NCI-H2171 (cell line): ENCODE measurements at places on chromosomes 5 and 9.

DNA sequence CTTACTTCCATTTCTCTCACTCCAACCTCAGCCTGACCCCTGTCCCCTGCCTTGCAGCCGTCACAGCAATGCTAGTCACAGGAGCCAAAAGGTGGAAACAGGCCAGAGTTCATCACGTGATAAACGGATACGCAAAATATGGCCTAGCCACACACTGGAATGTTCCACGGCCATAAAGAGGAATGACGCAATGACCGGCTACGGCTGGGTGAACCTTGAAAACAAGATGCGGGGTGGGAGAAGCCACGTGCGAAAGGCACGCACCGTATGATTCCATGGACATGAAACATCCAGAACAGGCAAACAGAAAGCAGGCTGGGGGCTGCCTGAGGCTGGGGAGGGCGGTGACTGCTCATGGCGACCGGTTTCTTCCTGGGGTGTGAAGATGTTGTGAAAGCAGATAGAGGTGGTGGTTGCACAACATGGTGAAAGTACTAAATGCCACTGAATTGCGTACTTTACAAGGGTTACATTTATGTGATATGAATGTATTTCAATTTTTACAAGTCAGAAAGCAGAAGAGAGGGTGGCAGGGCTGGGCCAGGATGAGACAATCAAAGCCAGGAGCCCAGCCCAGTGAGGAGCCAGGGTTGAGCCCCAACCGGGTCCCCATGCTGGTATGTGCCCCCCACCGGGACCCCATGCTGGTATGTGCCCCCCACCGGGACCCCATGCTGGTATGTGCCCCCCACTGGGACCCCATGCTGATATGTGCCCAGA, 117.8 kb upstream of the SARDH start:
- DNase-seq, result no peak

- DNase-seq, result no peak
Observed at GRCh38 chr5:44891116-44891515, 82.4 kb downstream of the MRPS30 start.

DNA sequence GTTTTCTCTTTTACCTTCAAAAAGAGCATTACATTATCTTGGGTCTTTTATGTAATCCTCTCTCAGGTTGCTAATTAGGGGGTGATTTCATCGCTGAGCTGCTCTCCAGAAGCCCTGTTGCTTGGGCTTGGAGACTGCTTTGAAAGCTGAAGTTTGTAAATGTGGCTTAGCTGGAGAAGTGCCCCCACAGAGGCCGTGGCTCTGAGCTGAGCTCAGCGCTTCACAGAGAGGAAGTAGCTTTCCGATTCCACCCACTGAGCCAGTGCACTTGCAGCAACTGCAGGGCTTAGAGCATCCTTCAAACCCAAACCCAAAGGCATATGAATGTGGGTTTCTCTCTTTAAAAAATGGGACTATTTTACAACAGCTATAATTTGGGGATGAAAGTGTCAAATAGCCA, 13.7 kb upstream of the NXNL2 start:
- no peak for DNase-seq

GRCh38 chr9:132126680-132127236, 35.1 kb upstream of the NTNG2 start:
- DNase-seq, result no peak

DNA sequence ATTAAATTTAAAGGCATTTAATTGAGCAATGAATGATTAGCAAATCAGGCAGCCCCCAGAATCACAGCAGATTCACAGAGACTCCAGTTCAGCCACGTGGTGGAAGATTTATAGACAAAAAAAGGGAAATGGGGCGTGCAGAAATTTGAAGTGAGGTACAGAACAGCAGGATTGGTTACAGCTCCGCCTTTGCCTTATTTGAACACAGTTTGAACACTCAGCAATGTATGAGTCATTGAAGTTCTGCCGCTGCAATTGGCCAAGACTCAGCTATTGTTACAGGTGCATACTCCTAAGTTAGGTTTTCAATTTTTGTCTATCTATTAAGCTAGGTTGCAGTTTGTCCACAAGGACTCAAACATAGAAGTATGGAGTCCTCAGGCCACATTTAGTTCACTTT, 157.7 kb upstream of the SLC12A2 start:
- no peak for DNase-seq

- no peak for DNase-seq
Observed at GRCh38 chr9:4334410-4334813, 34.5 kb upstream of the GLIS3 start.

- no peak for DNase-seq
Observed at GRCh38 chr9:98429613-98430012, 174.2 kb upstream of the TBC1D2 start.

DNA sequence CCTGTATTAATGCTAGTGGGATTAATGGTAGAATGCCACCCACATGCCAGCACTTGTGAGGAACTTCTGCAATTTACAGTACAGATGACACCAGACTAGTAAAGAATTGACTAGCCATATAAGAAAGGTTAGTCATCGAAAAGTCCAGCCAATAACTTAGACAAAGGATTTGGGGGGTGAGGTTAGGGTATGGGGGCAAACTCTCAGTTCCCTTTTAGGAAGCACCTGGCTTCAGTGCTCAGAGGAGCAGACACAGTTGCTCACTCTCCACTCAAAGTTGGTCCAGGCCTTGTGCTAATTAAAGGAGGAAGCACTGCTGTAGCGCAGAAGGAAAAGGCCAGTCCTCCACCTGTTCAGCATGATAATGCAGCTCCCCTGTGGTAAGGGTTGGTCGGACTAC, 25.2 kb downstream of the TGFBR1 start:
- DNase-seq, result no peak

GRCh38 chr9:133978226-133978898, 13.8 kb downstream of the VAV2 start:
- DNase-seq, result no peak

DNA sequence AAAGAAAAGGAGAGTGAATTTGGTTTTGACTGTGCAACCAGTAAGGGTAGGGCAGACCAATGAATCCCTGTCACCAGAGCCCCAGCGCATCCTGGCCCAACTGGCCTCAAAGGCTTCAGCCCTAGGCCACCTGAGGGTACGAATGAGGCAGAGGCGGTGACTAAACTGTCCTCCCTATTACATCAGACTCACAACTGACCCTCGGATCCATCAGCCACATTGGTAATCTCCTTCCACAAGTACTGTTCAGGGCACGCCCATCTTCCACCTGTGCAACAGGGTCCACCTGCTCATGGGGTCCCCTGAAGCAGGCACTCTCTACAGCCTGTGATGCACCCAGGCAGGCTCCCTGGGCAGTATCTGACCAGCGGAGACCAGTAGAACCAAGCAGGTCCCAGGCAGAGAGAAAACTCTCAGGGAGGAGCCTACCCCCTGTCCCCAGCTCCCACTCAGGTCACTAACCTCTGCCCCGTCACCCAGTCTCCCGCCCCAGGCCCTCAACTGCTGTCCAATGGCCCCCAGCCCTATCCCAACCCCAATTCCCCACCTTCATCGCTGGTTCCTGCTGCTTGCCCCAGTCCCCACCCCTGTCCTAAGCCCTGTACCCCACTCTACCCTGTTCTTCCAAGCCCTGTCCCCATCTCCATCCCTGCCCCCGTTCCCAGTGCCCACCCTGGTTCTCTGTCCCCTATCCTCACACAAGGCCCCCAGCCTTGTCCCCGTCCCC, 904 bp downstream of the EDF1 start:
- DNase-seq, result no peak

- no peak for DNase-seq
Observed at GRCh38 chr9:92247296-92247695, 46.2 kb downstream of the IARS1 start.

DNA sequence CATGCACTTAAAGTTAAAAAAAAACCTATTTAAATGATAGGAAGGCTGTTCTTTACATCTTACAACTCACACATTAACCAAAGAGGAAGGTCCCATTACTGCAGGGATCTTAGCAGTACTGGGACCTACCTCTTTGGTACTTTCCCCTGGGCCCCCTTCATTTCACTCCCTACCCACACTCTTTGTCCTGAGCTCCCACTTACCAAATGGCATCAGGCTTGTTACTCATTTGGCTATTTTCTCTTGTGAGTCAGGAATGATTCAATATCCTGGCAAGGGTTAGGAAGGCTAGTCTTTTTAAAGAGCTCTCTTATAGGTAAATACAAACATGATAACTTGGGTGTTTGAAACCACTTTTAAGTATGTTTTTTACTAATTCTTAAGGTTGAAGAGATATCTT, 117.4 kb upstream of the ELL2 start:
- DNase-seq, result no peak

GRCh38 chr9:130311408-130312140, 46.0 kb downstream of the HMCN2 start:
- DNase-seq, result no peak

- DNase-seq, result no peak
Observed at GRCh38 chr5:14702238-14702839, 37.8 kb downstream of the OTULIN start.

DNA sequence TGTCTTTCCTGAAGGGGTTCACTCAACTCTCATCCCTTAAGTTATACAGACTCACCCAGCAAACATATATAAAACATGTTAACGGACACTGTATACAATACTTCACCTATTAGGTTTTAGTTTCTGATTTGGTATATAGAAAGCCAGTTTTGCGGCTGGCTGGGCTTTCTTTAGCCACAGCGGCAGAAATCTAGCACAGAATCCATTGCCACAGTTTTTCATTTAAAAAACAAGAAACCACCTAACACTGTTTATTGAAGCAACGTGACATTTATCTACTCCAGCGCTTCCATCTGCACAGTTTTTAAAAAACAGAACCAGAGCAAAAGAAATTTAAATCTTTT, 67.3 kb downstream of the SNX30 start:
- no peak for DNase-seq

- no peak for DNase-seq
Observed at GRCh38 chr5:125402787-125403186, 656.3 kb upstream of the ZNF608 start.

GRCh38 chr9:85892401-85892800, 48.5 kb upstream of the NAA35 start:
- no peak for DNase-seq

DNA sequence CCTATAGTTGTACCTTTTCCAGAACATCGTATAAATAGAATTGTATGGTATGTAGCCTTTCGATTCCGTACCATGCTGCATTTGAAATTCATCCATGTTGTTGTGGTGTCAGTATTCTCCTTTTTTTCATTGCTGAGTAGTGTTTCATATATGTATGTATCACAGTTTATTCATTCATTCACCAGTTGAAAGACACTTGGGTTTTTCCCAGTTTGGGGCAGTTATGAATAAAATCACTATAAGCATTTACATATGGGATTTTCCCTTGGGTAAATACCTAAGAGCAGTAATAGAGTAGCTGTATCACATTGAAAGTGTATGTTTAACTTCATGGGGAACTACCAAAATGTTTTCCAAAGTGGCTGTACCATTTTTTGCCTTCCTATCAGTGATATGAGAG, 16.1 kb upstream of the FKTN start:
- no peak for DNase-seq

- DNase-seq, result no peak
Observed at GRCh38 chr9:125886365-125886764, 139.2 kb downstream of the PBX3 start.

DNA sequence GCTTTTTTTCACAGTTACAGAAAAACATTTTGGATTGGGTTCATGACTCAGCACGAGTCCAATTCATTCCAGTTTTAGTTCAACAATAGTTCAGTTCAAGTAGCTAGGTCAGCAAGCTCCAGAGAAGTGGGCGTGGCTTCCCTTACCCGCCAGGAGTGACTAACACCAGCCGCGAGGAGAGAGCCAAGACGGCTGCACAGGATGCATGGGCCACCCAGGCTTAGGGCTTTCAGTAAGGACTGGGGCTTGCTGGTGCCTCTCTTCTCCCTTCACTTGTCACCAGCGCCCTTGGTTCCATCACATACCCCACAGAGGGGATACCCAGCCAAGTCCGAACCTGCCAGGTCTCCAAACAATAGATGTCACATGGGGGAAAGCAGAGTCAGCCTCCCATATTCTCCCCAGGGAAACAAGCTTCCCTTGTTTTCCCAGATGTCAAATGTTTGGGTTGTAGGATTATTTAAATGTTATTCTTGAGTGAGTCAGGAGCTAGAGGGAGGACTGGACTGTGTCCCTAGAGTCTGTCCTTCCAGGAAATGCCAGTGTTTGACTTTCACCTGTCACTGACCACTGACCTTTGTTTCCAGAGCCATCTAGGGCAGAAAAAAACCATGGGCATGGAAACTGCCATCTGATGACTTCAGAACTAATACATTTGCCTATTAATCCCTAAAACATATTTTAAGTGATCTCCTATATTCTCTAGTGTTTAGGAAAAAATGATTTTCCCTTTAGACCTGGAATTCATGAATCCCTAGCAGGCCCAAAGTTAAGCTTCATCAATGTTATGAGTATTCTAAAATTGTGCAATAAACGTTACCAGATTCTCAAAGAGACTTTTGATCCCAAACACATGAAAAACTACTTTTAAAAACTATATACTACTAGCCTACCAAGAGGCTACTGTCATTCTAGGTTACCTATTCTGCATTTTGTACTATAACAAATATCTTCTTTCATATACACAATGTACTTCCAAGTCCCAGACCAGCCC, 51.9 kb downstream of the NIPAL4 start:
- peak; percentile 24 for DNase-seq

DNA sequence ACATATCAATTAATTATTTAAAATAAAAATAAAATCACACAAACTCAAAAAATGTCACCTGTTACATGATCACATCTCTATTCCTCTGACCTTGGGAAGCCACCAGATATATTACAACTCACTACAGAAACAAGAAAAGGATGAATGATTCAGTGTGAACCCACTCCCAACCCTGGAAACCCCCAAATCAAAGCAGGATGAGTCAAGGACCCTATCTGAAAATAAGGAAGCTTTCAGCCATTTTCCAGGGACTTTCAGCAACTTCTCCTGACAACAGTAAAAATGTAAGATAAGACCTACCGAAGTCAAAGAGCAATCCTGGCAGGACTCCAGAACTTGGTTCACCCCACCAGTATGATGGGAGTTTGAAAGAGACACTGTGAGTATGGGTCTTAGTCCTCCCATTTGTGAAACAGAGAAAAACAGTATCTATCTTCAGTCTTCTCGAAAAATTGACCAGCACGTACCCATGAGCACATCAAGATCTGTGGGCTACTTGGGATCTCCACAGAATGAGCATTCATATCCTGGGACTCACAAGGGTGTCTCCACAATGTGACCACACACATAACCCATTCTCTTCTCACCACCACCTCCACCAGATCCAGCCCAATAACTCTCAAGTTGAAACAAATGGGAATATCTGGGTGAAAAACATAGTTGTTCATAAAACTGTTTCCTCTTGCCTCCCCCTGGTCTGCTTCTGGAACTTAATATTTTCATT, 9.9 kb downstream of the NRG2 start:
- no peak for DNase-seq

DNA sequence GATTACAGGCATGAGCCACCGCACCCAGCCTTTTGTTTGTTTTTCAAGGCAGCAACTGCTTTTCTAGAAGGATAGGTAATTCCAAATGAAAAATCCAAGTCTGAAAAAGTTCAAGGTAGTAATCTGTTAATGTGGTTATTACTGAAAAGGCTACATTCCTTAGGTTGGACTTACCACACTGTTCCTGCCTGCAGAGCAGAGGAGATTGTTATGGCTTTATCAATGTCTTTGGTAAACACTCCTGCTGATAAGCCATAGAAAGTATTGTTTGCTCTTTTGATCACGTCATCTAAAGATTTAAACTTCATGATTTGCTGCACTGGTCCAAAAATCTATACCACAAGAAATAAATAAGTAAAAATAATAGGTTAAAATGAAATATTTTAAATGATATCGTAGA, 43.4 kb downstream of the ALDH1A1 start:
- no peak for DNase-seq
